DMS79 (cell line): ENCODE measurements at places on chromosomes 4 and X.

GRCh38 chr4:168710353-168710946 is 213.6 kb downstream of the PALLD start:
- DNase-seq = no peak

GRCh38 chr4:151797131-151797530 is 36.3 kb upstream of the GATB start:
- no peak for DNase-seq

GRCh38 chr4:127449449-127449848 is 183.3 kb upstream of the INTU start:
- DNase-seq = no peak

DNA sequence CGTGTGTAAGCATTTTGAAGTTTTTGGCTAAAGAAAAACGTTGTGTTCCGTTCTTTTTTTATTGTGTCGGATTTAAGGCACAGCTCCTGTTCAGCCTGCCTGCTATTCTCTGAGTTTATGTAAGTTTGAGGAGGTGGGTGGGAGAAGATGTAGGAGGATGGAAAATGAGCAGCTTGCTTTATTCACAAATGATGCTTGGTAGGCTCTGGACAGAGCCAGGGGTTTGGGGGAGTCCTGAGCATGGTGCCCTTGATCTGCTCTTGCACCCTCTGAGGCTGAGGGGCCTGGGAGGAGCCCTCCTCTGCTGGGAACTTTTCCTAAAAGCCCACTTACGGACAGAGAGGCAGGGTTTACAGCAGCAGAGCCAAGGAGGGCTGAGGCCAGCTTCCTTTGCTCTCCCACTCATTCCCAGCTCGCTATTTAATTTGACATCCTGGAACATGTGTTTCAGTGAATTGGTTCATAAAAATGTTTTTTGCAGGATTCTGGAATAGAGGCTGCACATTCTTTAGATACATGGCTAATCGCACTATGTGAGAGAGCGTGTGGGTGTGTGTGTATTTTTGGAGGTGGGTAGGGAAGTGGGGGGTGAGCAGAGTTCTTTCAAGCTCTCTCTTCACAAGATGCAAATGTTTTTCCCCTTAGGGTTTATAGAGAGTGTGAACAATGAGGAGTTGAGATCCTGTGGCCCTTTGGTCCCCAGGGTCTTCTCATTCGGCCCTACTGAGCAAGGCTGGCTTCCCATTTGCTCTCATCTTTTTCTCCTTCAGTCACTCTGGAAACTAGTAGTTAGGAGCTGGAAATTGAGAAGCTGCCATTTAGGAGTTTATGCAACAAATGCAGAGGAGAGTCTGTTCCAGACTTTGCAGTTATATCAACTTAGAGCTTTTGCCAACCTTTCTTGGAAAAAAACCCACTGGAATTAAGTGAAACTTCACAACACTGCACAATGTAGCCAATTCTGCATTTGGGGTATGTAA is 32.1 kb downstream of the TMEM131L start:
- no peak for DNase-seq

DNA sequence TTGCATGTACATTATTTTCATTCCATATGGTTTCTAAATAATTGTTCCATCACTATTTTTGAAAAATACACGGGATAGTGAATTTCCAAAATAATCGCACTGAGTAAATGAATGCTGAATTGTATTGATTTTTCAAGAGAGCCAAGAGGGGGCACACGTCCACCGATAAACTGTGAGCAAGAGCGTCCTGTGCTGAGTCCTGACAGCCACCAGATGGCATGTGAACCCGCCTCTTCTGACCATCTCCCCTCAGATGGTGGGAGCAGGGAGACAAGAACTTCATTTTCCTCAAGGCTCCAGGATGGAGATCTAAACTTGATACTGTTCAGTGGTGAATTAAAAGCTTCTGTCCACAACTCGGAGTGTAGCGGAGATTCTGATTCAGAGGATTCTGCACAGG is 30.6 kb upstream of the IL9R start:
- DNase-seq = no peak

DNA sequence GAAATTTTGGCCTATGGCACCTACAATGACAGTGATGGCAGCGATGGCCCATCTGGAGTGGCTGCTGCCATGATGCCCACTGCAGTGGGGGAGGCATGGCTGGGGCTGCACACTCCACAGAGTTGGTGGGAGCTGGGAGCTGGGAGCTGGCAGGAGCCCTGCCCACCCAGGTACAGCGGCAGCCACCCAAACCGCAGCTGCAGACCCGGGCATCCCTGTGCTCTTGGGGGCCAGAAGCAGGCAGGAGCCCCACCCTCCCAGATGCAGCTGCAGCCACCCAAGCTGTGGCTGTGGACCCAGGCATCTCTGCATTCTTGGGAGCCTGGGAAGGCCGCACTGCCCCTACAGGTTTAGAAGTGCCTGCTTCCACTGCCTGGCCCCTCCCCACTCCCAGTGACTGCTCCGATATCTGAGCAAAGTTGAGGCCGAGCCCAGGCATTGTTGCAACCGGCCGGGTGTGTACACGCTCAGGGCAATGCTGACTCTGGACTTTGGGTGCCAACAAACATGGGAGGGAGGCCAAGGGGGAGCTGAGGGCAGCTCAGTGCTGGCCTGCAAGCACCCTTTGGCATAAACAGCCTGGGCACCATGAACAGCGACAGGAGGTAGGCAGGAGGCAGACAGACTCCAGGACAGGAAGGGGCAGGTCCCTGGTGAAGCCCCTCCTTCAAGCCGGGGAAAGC is 82.8 kb downstream of the PPP4R3C start:
- DNase-seq = no peak

DNA sequence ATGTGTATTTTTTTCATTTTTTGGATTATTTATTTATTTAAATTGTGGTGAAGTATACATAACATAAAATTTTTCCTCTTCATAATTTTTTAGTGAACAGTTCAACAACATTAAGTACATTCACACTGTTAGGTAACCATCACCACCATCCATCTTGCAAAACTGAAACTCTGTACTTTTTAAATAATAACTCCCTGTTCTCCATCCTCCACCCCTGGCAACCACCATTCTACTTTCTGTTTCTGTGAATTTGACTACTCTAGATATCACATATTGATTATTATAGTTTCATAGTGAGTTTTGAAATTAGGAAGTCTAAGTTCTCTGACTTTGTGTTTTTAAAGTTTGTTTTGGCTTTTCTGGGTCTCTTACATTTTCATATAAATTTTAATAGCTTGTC is 89.3 kb upstream of the STX18 start:
- no peak for DNase-seq

- no peak for DNase-seq
These were observed 8.0 kb downstream of the CETN2 start for GRCh38 chrX:152822383-152823086.

DNA sequence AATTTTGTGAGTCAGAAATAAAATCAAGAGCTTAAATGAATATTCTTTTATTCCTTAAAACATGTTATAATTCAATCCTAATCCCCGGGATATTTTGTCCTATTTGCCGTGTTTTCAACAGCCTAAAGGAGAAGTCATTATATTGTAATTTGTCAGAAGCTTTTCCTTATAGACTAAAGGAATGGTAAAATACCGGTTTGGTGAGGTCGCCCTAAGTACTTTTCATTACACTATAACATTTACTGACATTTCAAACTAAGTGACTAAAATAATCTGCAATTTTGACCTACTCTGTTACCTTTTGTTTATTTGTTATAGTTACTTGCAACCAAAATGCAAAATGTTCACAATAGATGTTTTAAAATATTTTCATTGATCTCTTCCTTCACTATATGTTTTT is 8.8 kb downstream of the DCLK2 start:
- DNase-seq = no peak

DNA sequence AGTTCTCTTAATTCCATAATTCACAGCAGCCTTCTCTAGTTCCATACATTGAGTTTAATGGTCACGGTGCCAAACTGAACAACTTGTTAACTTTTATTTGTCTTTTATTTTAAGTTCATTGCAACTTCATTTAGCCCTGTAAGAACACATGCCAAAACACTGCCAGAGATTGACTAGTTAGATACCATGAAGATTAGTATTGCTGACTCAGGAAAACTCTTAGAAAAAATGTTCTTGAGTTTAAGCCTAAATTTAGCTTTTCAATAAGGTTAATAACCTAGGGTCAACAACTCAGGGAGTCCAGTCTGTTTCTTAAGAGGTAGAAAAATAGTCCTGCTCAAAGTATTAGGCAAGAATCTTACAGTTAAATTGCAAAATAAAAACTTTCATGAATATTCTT is 25.7 kb downstream of the SPANXN2 start:
- DNase-seq = no peak

DNA sequence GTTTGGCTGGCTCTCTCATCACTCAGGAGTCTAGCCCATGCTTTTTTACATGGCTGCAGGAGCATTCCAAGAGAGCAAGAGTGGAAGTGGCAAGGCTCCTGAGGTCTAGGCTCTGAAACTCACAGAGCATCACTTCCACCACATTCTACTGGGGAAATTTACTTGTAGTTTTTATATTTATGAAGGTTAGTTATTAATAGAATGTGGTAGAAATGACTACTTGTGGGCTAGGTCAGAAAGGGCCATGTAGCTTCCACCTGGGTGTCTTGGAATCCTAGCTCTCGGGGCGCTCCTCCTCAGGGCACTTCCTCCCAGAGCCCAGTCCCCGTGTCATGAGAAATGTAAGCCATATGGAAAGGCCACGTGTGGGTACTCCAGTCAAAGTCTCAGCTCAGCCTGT is 127.0 kb upstream of the CASK start:
- DNase-seq = no peak

DNA sequence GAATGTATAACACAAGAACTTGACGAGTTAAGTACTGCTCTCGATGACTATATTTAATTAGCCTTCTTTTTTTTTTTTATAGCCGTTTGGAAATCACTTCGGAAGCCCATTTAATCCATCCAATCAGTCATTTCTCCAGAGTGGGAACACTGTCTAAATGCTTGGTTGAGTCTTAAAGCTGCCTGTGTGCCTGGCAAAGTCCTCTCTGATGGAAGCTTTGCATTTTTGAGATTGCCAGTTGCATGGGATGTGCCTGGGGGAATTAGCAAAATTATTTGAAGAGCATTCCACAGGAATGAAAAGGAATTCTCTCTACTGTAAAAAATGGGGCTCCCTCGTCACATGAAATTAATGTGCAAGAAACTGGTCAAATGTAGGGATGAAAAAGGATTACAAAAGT is 398.8 kb upstream of the RPS6KA3 start:
- DNase-seq = no peak

DNA sequence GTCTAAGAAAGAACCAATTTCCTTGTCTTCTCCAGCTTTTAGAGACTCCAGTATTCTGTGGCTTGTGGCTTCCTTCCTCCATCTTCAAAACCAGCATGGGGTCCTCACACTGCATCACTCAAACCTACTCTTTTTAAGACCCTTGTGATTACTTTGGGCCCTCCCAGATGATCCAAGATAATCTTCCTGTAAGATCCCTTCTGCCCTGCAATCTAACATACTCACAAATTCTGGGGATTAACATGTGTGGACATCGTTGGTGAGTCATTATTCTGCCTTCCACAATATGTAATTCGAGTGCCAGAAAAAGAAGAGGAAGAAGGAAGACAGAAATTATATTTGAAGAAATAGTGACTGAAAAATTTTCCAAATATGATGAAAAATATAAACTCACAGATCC is 47.9 kb downstream of the BEND4 start:
- no peak for DNase-seq

GRCh38 chr4:4317496-4318232 is 27.6 kb downstream of the ZBTB49 start:
- DNase-seq = no peak

GRCh38 chr4:14934704-14935390 is 67.4 kb upstream of the CPEB2 start:
- no peak for DNase-seq

DNA sequence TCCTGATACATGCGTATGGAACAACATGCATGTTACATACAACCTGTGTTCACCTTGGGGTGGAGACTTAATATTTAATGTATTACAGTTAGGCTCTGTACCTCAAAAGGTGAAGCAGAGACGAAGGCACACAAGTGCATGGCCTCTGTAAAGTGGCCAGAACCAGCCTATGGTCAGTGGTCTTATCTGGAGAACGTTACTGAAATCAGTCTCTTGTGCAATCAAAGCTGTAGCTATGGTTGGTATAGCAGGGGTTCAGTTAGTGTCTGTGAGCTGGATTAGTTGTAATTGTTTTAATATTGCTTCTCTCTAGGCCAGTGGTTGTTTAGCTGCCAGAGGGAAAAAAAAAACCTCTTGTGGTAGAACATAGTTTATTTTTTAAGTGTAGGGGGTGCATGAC is 2.2 kb upstream of the TMEM33 start:
- no peak for DNase-seq

DNA sequence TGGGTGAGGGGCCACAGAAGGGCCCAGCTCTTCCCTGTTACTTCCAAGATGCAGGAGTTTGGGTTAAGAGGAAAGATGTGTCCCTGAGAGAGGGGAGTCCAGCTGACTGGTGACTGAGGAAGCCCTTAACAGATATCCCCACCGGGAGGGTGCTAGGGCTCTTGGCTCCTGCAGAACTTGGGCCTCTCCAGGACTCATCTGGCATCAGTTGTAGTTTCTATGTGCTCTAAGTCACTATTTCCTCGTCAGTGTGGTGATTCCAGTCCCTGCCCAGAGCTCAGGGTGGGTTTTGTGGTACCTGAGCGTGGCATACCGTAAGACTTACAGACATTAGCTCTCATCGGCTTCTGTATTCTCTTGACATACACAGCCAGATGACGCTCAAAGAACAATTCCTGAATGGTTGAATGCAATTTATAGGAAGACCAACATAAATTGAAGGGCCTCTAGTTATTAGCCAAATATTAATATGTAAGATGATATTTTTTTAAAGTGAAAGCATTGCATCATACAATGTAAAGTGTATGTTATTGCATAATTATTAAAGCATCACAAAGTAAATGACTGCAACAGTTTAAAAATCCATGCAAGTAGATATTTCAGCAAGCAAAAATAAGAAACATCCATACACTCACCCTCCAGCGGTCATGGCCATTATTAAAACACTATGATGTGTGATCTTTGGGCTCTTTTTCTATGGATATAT is 195.5 kb downstream of the PTTG2 start:
- DNase-seq = no peak

DNA sequence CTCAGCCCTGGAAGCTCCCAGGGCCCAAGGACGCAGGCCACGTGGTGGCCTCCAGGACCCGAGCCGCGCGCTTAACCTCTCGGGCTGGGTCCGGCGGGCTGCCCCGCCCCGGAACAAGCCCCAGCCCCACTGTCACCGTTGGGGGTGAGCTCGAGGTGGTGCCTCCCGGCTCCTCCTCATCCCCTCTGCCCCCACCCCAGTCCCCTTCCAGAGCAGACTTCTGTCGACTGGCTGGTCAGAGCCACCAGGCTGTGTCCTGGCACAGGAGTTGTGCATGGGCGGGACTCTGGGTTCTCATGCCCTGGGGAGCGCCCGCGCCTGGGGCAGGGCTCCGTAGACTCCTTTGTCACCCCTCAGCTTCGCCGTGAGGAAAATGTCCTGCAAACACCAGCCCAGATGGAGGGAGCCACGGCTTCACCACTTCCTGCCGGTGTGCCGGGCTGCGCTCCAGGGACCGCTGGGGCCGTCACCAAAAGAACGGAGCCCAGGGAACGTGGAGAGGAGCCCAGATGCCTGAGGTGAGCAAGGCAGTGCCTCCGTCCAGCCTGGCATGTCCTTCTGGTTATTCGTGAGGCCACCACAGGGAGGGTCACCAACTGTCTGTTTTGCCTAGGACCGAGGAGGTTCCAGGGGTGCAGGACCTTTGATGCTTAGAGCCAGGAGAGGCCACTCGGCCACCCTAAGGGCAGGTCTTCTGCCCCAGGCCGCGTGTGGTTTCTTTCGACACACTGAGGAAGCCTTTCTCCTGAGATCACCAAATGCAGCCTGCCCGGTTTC is 7.1 kb upstream of the RGS12 start:
- no peak for DNase-seq

GRCh38 chr4:159433337-159433736 is 330.5 kb downstream of the RAPGEF2 start:
- no peak for DNase-seq
